Fibroblast of the conjunctiva (primary cell): ENCODE measurements at places on chromosomes 6 and 20.

DNA sequence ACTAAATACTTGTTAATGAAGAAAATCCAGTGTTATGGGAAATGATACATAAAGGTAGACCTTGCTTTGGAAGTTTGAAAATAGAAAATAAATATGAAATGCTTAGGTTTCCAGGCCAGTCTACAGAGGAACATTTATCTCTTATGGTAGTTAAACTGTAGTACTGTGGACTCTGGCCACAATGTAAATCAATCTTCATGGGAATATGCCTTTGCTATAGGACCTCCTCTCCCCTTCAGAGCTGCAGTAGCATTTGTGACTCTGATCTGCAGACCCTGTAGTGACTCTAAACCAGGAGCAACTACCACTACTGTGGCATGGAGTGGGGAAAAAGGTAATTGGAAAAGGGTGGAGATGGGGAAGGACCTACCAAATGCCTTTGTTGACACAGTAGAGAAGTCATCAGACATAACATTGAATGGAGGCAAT, 4.5 kb downstream of the HSPA1A start:
- DNase-seq: no peak

GRCh38 chr6:112800439-112800838, 453.3 kb downstream of the RFPL4B start:
- DNase-seq: no peak

DNA sequence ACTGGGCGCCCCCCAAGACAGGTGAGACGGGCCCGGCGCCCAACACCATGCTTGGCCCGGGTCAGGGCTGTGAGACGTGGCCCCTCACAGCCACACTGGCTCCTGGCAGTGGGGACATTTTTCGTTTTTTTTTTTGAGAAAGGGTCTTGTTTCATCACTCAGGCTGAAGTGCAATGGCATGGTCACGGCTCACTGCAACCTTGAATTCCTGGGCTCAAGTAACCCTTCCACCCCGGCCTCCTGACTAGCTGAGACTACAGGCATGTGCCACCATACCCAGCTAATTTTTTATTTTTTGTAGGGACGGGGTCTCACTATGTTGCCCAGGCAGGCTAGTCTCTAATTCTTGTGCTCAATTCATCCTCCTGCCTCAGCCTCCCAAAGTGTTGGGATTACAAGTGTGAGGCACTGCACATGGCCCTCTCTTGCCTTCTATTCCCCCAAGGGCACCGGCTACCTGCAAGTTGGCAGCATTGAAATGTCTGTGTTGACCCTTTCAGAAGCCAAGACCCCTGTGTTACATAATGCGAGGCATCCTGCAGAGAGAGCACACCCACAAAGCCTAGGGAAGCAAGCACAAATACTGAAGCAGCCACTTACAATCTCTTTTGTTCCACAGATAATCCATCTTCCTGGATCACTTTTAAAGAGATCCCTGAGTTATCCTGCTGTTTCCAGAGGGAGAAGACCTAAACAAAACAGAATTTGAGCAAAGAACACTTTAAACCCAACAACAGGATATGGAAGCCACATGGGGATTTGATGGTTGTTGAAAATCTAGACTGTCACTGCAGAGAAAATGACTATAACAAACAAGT, 57.5 kb upstream of the SLC4A11 start:
- no peak for DNase-seq

- DNase-seq: peak; percentile 87
Observed at GRCh38 chr20:833450-834150, at the start of gene FAM110A. Gene FAM110A (plus strand): TSS chr20:833715. CDS start chr20:844805, 11,090 bp downstream.

DNA sequence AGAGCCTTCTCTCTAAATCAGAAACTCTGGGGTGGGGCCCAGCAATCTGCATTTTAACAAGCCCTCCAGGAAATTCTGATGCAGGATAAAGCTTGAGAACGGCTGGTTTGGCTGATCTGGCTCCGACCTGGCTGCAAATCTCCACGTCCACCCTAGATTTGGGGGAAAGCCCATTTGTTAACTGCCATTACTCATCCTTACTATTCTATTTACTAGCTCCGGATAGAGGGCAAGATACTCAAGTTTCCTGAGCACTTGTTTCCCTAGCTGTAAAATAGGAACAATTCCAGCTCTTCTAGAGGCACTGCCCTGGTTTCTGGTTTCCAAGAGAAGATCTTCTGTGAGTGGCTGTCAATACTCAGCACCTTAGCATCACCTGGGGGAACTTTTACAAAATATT, 44.4 kb downstream of the DAAM2 start:
- DNase-seq: no peak

GRCh38 chr6:49550492-49551077, at the start of gene C6orf141:
Gene C6orf141 (plus strand): TSS chr6:49550668. CDS start chr6:49550793, 125 bp downstream.
- no peak for DNase-seq

DNA sequence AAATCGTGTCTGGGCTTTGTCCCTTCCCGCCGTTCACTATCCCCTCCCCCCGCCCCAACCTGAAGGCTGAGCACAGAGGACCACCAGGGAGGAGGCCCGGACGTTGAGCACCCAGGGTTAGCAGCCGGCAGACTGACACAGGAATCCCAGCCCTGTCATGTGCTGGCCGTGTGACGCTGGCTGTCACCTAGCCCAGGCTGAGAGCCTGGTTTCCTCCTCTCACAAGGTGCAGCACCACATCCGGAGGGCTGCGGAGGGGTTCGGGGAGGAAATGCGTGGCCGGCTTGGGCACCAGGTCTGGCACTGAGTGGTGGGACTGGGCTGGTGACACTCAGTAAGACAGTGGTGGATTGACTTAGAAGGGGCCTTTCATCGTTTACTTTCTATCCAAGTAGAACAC, 4.6 kb upstream of the LSM14B start:
- DNase-seq: no peak

GRCh38 chr6:116385459-116385802, 14.7 kb downstream of the DSE start:
- DNase-seq: no peak

DNA sequence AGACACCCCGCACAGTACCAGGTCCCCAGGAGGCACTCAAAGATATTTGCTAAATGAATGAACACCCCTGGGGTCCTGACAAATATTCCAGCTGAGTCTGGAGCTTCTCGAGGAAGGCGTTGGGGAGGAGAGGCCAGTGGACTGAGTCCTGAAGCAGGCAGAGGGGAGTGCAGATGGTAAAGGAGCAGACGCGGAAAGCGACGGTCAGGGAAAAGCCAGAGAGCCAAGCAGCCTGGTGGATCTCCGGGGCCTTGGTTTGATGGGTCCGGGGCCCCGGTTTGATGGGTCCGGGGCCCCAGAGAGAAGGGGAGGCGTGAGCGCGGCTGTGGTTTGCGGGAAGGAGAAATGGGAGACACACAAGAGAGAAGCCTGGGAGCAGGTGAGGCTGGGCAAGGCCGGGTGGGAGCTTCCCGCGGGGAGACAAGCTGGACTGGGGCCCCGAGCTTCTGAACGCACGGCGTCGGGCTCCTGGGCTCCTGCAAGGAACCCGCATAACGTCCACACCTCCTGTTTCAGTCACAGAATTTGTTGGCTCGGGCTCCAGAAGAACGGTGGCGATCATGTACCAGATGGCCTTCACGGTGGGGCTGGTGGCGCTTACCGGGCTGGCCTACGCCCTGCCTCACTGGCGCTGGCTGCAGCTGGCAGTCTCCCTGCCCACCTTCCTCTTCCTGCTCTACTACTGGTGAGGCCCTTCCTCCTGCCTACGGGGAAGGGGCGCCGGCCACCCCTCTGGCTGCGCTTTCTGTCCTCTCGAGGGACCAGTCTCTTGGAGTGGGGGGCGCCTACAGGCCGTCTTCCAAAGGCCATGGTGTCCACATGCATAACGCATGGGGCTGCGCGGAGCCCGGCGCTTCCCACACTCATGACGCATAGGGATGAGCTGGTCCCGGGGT, 12.1 kb downstream of the SLC22A1 start:
- no peak for DNase-seq

GRCh38 chr6:25714765-25715164, 39.8 kb upstream of the SLC17A4 start:
- DNase-seq: no peak

DNA sequence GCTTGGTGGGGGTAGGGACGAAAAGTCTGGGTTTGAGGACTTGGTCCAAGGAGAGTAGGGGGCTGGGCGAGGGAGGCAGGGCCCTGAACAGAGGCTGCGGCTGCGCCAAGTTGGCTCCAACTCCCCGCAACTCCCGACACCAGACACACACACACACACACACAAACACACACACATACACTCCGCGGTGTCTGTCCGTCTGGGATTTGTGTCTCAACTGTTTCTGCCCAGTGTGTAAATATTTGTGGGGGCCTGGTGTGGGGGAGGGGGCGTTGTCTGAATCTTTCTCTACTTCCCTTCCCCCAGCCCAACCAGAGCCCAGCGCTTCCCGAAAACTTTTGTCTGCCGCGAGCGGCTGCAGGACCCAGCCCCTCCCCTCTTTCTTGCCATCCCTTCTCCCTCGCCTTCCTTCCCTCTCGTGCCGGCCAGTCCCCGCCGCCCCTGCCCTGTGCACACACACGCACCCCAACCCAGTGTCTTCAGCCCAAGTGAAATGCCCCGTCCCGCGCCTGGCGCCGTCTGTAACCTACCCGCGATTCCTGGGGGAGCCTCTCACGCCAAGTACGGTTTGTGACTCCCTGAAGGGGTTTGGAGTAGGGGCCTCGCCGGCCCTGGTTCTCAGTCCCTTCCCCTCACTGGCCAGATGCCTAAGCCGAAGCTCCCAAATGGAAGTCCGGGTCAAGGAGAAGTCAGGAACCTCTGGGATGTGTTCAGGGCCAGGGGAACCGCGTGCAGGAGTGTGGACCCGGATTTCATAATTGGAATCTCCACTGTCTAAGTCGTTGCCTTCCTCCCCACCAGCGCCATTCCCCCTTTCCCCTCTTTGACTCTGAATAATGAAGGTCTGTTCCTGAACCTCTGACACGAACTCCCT, 904 bp downstream of the MDFI start:
- DNase-seq: no peak

DNA sequence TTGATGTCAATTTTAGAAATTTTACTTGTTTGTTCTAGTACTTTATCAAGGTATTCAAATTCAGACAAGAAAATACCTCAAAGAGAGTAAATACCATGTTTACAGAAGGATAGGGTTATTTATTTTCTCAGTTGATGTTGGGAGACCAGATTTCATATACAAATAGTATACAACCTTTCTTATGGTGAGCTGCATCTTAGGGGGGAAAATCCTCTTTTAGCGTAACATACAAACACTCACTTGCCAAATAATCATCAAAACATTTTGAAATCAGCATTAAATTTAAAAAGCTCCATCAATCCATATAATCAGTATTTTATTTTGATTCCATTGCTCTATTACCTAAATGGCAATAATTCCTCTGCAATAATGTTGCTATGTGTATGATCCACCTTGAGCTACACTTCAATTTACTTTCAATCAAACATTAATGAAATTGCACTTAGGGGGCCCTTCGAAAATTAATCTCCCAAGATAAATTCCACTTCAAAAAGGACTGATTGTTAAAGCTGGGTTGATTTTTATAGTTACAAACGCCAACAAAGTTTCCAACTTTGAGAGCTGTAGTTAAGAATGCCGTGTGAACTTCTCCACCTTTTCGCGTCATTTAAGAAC, 2.2 kb downstream of the NKX2-4 start:
- no peak for DNase-seq

DNA sequence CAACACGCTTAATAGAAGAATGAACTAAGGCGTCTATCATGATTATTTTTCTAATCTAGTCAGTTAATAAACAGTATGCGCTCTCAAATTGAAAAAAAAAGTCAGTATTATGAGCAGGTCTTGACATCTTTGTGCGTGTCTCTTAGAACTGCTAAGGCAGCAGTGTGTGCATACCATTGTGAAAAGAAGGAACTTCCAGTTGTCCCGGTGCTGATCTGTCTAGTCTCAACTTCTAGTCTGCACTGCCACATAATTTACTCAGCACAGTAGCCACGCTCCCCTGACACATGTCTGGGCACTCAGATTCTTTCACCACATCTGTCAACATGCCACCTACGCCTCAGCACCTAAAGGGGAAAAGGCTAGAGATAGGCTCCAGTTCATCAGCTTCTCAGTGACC, 61.1 kb upstream of the SPDEF start:
- DNase-seq: no peak

DNA sequence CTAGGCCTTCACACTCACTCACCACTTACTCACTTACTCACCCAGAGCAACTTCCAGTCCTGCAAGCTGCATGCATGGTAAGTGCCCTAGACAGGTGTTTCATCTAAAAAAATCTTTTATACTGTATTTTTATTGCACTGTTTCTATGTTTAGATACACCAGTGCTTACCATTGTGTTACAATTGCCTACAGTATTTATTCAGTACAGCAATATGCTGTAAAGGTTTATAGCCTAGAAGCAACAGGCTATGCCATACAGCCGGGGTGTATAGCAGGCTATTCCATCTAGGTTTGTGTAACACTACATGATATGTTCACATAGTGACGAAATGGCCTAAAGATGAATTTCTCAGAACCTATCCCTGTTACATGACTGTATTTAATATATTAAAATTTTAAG, 37.1 kb upstream of the KCNK5 start:
- DNase-seq: no peak

GRCh38 chr20:40046703-40047102, 642.3 kb downstream of the MAFB start:
- DNase-seq: no peak

- no peak for DNase-seq
Observed at GRCh38 chr20:37921341-37921929, 18.5 kb downstream of the VSTM2L start.

DNA sequence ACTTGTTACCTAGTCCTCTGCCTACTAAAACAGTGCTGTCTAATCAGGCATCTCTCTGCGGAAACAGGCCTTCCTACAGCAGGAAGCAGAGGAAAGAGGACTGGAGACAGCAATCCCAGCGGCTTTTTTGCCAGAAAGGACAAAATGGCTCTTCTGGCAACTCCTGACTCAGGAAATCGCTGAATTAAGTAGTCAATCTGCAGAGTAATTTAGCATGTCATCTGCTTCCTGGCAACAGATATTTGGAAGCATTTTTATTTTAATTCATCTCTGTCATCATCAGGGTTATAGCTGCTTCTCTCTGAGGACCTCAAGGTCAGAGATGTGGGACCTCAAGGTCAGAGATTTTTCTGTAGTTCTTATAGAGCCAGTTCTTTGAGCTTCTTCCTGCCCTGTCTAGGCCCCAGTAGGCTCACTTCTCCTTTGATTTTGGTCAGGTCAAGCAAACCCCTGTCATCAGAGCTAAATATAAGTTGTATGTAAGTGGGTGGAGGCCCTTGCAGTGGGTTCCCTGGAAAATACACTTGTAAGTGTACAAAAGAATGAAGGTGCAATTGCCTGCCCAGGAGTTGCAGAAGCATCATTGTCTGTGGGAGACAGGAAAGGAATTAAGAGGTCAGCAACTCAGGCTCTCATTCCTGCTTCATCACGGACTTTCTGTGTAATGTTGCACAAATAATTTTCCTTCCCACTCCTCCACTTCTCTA, 229.4 kb downstream of the ALDH8A1 start:
- DNase-seq: no peak

- DNase-seq: no peak
Observed at GRCh38 chr6:38503960-38504682, 135.6 kb downstream of the BTBD9 start.

- DNase-seq: no peak
Observed at GRCh38 chr6:57201718-57202117, 20.4 kb downstream of the RAB23 start.

DNA sequence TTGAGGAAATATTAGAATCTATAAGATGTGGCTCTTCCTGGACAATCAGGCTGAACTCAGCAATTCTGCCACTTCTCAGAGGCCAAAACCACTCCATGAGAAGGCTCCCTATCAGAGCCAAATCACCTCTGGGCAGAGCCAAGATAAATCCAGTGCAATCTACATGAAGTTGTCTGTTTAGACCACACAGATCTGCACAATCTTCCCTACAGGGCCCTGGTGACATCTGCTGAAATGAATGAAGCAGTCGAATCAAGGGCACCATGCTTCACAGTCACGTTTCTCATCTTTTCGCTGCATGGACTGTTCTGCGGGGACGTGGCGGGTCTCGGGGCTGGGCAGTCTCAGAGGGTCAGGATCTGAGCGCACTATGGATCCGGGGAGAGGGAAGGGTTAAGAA, 60.1 kb upstream of the CD93 start:
- DNase-seq: no peak
